ENCODE measurements at places on chromosomes 16 and 17. TPM values are rescaled to one million over a fixed set of nuclear protein-coding genes. Genes with fewer than 3 reads are reported as not detected.

KRTAP4-5 gene
- not detected for total RNA-seq

GRCh38 chr16:21599122-21600030 lies at the start of gene METTL9:
METTL9 (plus strand) TSS chr16:21599577; CDS start chr16:21599734, 157 bp downstream.
- DNase-seq = peak; percentile 94

- peak; percentile 95 for DNase-seq
These were observed 58.4 kb downstream of the TOM1L2 start for GRCh38 chr17:17913695-17914332.

- no peak for DNase-seq
These were observed 1.9 kb upstream of the CBFB start for GRCh38 chr16:67027046-67027445.

DNA sequence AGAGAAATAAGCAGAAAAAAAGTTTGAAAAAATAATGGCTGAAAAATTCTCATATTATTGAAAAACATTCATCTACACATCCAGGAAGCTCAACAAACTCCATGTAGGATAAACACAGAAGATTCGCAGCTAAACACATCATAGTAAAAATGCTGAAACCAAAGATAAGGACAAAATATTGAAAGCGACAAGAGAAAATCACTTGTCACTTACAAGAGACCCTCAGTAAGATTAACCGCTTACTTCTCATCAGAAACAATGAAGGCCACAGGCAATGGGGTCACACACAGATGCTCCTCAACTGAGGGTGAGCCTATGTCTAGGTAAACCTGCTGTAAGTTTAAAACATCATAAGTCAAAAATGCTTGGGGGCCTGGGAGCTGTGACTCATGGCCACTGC lies 38.1 kb upstream of the METRNL start:
- no peak for DNase-seq

DNA sequence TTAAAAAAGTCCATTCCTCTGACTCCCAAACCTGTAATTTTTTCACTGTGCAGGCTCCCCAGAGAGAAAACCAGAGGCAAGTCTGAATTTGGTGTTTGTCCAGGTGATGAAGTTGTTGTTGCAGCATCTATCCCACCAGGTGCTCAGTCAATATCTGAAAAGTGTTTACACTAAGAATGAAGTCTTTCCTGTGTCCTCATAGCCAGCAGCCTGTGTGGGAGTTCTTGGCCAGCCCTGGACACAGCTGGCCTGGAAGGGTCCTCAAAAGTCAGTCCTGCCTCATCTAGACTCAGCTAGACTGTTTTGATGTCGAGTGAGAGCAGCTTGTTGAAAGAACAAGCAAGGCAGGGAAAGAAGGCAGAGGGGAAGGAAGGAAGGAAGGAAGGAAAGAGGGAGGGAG lies 3.3 kb upstream of the PMP22 start:
- no peak for DNase-seq

DNA sequence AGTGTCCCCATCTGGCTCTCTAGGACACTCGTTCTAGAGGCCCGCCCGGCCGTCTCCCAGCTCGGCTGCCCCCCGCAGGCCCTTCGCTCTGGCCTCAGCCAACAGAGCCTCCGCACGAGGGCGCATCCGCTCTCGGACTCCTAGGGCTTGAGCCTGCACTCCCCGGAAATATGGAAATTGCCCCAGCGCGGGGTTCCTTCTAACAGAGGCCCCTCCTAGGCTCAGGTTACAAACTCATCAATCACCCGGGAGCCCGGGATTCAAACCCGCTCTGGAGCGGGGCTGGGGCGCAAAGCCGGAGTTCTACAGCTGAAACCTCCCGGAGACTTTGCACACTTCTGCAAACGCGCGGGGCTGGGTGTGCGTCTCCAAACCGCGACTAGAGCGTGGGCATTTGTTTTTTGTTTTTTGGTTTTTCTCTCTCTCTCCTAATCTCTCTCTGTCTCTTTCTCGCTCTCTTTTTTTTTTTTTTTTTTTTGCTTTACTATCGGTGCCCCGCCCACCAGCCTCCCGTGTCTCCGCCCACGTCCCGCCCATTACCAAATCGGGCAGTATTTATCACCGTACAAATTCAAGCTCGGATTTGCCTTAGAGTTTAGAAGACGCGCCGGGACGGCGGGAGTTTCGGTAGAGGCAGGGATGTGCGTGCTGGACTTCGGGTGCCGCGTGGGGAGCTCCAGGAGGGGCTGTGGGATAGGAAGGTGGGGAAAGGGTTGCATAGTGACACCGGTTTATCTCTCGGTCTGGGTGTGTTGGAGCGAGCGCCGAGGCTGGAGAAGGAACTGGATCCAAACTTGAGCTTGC lies 2.4 kb upstream of the FOXL1 start:
- peak; percentile 47 for DNase-seq

- DNase-seq = no peak
These were observed 77.0 kb upstream of the AXIN2 start for GRCh38 chr17:65638221-65638975.

- DNase-seq = no peak
These were observed 208.8 kb upstream of the MAF start for GRCh38 chr16:79809376-79809775.

FBXW10B gene
- total RNA-seq = 1.6 TPM

TMEM98 gene
- total RNA-seq = 114 TPM

- DNase-seq = no peak
These were observed 97.3 kb downstream of the SALL1 start for GRCh38 chr16:51053775-51054174.

DNA sequence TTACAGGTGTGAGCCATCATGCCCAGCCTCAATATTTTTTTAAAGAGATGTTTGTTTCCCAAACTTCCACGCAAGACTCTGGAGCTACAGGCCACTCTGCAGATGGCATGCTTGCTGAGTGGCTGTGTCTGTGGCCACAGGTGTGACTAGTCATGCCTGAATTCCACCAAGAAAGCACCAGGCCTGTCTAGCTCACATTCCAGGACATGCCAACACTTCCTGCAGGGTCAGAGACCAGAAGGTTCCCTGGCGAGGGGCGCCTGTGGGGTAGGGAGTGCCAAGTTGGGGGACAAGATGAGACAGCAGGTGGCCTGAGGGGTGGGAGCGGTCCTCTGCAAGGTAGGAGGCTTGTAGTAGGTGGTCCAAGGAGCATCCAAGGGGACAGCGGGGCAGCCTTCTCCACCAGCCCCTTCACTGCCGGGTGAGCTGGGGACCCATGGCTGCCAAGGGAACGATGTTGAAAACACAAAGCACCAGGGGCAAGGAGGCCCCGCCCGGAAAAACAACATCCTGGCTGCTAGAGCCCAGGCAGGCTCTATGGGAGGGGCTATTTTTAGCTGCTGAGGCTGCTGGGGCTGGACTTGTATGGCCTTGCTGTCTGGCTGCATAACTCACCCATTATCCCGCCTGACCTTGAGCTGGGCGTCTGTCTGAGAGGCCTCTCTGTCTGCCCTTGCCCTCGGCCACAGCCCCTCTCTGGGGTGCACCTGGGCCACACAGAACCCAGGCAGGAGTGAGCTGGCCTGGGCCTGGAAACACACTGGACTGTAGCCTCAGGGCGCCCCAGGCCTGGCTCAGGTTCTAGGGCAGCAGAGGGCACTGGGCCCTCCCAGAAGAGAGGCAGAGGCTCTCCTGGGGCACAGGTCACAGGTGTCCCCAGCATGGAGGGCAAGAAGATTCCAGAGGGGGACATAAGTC lies 5.7 kb downstream of the TRIM47 start:
- peak; percentile 88 for DNase-seq

KRT33B gene
- total RNA-seq = not detected

GRCh38 chr16:2095315-2095853 lies 40.3 kb downstream of the PKD1 start:
- DNase-seq = no peak

DNA sequence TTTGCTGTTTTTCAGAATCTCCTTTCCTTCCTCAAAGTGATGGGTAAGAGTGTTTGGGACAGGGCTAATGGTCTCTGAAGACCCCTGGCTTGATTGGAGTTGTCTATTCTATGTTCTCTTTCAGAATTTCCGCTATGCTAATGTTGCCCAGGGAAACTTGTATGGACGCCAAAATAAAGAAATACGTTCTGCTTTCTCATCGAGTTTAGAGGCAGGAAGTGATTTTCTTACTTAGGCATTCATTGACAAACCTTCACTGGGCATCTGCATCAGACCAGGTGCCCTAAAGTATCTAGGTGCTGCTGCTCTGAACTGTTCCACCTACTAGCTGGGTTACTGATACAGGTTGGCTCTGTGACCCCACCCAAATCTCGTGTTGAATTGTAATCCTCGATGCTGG lies 787.9 kb upstream of the EEF2KMT start:
- DNase-seq = no peak

GRCh38 chr16:56919099-56919800 lies 12.7 kb upstream of the HERPUD1 start:
- no peak for DNase-seq

DNA sequence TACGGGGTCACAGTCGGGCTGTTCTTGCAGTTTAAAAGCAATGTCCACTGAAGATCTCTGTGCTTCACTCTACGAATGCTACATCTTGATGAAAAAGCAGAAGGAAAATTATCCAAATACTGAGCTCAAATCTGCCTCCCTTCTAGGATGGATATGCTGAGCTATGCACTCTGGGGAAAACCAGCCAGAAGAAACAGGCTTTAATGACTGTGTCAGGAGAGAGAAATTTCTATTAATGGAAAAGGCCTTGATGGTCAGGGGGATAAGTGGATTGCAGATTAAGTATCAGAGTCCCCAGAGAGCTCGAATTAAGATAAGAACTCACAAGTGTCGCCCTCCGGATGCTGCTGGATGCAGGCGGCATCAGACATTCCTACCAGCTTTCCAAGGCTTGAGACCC lies 39.6 kb upstream of the RCVRN start:
- DNase-seq = no peak

KRTAP4-4 gene
- total RNA-seq = not detected

DNA sequence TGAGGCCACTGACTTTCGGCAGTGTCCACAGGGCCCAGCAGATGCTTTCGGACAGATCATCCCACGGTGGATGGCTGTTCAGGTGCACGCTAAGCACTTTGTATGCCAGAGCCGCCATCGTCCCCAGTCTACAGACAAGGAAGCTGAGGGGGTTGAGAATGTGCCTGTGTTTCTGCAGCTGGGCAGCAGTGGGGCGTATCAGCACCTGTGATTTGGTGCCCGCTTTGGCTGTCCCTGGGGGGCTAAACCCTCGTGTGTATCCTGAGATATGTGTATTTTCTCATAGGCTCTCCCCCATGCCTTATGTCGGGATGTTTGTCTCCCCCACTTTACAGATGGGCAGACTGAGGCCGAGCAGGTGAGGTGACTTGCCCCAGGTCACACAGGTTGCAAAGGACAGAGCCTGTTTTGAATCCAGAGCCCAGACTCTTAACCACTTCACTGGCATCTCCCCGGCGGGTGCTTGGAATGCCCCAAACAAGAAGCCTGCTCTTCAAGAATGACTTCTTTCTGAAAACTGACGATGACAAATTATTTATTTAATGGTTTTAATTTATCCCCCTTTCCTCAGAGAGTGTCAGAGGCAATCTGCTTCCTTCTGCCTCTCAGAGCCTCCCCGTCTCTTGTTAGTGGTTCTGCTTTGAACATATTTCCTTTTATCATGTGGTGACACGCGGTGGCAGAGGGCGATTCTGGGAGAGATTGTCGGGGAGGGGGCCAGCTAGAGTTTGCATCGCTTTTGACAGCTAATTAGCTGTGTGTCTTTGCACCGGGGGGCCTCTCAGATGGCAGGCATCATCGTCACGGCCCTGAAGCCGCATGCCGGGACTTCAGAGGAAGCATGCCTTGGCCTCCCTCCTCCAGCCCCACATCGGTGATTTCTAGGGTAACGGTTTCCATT lies 149.6 kb upstream of the CIBAR2 start:
- no peak for DNase-seq

GRCh38 chr17:81086789-81087551 lies 52.0 kb downstream of the BAIAP2 start:
- peak; percentile 62 for DNase-seq

DNA sequence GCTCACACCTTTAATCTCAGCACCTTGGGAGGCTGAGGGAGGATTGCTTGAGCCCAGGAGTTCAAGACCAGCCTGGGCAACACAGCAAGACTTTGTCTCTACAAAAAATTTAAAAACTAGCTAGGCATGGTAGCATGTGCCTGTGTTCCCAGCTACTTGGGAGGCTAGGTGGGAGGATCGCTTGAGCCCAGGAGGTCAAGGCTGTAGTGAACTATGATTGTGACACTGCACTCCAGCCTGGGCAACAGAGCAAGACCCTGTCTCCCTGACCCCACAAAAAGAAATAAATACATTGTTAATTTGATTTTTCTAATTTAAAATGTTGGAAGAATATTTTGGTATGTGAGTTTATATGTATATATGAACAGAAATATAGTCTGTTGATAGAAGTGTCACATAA lies 22.4 kb upstream of the PHAF1 start:
- no peak for DNase-seq
